ENCODE measurements at places on chromosomes 4 and X.

DNA sequence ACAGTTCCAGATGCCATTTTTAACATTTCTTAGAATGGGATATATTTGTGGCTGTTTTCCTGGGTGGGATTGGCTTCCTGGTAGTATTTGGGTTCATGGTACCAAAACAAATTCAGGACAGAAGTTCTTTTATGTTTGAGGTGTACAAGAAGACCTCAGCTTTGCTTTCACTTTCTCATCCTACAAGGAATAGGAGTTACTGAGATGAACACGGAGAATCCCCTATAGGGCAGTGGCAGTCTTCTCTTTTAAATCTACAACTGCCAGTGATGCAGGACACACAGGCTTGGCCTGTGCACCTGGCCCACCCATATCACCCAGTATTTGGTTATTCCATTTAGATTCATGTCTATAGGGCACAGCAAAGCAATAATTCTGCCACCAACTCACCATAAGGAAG is 35.2 kb downstream of the SLC10A7 start:
- no peak for DNase-seq

DNA sequence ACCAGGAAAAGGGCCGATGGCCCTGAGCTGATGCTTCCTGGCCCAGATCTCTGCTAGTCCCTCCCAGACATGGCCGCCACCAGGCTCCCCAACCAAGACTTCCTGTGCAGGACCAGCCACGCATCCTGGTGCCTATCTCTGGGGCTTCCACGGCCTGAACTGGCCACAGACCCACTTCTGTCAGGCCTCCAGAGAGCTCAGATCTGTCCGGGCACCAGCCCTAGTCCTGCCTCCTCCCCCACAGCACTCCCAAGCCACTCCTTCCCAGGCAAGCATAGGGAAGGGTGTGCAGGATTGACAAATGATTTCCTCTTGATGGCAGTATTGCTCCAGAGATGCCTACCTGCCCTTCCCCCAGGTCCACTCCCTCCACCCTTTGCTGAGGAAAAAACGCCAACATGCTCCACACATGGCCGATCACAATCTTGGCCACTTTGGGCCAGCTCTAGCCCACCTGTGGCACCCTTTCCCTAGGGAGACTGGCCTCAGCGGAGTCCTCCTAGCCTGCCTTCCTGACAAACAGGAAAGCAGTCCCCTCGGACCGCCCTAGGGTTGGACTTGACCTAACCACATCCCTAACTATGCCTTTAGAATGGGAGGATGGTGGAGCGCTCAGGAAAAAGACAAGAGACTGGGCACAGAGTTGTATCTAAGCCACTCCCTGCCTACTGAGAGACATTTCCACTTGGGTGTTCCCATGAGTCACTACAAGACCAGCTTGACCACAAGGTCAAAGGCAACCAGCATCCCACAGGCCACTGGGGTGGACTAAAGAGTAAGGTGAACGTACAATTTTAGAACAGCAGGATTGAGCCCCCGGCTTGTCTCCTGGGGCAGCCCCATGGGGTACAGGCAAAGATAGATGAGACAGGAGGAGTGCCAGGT is 277.5 kb upstream of the AGTR2 start:
- DNase-seq, result no peak

GRCh38 chr4:23945451-23946017 is 55.7 kb upstream of the PPARGC1A start:
- DNase-seq, result no peak

GRCh38 chr4:147741190-147741788 is 9.4 kb downstream of the ARHGAP10 start:
- DNase-seq, result no peak
